ENCODE measurements at places on chromosomes 1 and 21. TPM values are rescaled to one million over a fixed set of nuclear protein-coding genes. Genes with fewer than 3 reads are reported as not detected.

IL6R gene
- polyA plus RNA-seq = 7.8 TPM

EPHA8 gene
- 0.37 TPM for polyA plus RNA-seq

AMPD1 gene
- not detected for polyA plus RNA-seq

U2AF1 gene
- polyA plus RNA-seq = 20.0 TPM

TNFRSF4 gene
- polyA plus RNA-seq = 13.9 TPM

OR14A16 gene
- not detected for polyA plus RNA-seq

ADARB1 gene
- polyA plus RNA-seq = 13.0 TPM

TENT5C gene
- 4.9 TPM for polyA plus RNA-seq

OR2T2 gene
- polyA plus RNA-seq = not detected

PLA2G2D gene
- polyA plus RNA-seq = 0.01 TPM

HES3 gene
- not detected for polyA plus RNA-seq

BRDT gene
- not detected for polyA plus RNA-seq

CDA gene
- polyA plus RNA-seq = 9.8 TPM

CRABP2 gene
- 0.45 TPM for polyA plus RNA-seq

SPRR2B gene
- not detected for polyA plus RNA-seq

RGS18 gene
- 2.4 TPM for polyA plus RNA-seq

REN gene
- polyA plus RNA-seq = 0.12 TPM

ARHGEF16 gene
- polyA plus RNA-seq = 9.0 TPM

SLAMF9 gene
- polyA plus RNA-seq = 0.12 TPM

C1orf122 gene
- polyA plus RNA-seq = 78.2 TPM

ATP13A2 gene
- 36.9 TPM for polyA plus RNA-seq

S100A12 gene
- polyA plus RNA-seq = 150 TPM

All from adipose tissue (tissue), 3 donors.